GM12878 (cell line): ENCODE measurements at places on chromosomes 7 and 10. TPM values are rescaled to one million over a fixed set of nuclear protein-coding genes. Genes with fewer than 3 reads are reported as not detected.

DNA sequence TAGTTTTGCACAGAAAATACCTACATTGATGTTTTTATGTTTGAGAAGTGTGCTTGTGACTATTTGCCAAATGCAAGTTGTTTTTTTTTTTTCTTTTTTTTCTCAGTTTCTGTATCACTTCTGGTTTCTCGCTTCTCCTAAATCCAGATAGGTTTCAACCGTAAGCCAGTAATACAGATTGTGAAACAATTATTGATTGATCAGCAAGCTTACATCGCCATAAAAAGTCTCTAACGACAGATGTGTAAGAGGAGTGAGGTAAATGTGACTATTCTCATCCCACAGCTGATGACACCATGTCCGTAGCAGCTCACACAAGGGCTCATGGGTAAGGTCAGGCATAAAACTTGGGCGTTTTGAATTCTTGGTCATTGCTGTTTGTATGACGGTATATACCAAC lies 202.8 kb upstream of the AKR1E2 start:
- no peak for DNase-seq

GRCh38 chr10:63430091-63430998 lies 35.4 kb downstream of the JMJD1C start:
- DNase-seq: no peak

GRCh38 chr7:20113427-20114027 lies 103.7 kb downstream of the MACC1 start:
- DNase-seq: peak; percentile 65

Gene PTPRN2
- total RNA-seq: not detected in 2 replicates

GRCh38 chr7:34761206-34761605 lies 103.2 kb downstream of the NPSR1 start:
- no peak for DNase-seq

Gene LRMDA
- not detected in 2 replicates for total RNA-seq

Gene ORAI2
- total RNA-seq: 76.0 and 76.2 TPM in 2 replicates

Gene CALML5
- not detected in 2 replicates for total RNA-seq

Gene TRPV5
- not detected in 2 replicates for total RNA-seq

Gene CNTNAP2
- total RNA-seq: 0.08 TPM in 2 replicates

Gene ATG9B
- total RNA-seq: 0.36 and 0.48 TPM in 2 replicates

GRCh38 chr7:136947347-136947746 lies 78.9 kb downstream of the CHRM2 start:
- no peak for DNase-seq

- DNase-seq: no peak
These were observed 93.2 kb downstream of the ADK start for GRCh38 chr10:74244097-74244685.

Gene OPN1SW
- total RNA-seq: not detected in 2 replicates

GRCh38 chr7:44223362-44224079 lies 22.7 kb downstream of the YKT6 start:
- DNase-seq: no peak

DNA sequence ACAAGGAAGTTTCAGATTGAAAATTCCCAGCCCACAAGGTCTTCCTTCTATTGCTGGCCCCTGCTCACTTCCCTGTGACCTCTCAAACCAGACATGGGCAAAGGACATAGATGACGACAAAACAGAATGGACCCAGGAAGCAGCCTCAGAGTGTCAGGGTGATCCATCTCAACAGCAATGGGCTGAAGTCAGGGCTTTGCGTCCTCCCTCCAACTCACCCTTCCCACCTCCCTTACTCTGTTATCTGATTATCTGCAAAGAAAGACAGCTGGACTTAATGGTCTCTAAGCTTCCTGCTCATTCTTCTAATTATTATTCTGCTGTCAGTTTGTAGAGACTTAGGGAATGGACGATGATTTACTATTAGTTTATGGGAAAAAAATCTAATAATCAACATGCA lies 115.9 kb downstream of the PIP4K2A start:
- no peak for DNase-seq

Gene WEE2
- 0.24 TPM in 1 of 2 replicates, not detected in the other for total RNA-seq

Gene NKX1-2
- total RNA-seq: not detected in 2 replicates

GRCh38 chr7:87476179-87476557 lies 688 bp upstream of the ABCB4 start:
- DNase-seq: no peak

DNA sequence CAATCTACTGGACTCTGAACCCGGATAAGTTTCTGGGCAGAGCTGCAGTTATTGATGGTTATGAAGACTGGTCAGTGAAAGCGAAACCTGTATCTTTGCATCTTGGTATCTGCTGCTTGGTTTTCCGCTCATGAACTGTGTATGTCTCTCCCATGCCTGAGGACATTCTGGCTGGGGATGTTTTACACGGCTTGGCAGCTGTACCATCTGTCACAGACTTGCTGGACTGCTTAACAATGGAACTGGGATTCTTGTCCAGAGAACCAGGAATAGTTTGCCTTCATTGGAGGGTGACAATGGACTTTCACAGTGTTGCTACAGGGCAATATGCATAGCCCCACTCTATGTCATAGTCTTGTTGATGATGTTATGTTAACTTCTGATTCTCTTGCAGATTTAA lies 119.9 kb upstream of the TMEM106B start:
- no peak for DNase-seq

DNA sequence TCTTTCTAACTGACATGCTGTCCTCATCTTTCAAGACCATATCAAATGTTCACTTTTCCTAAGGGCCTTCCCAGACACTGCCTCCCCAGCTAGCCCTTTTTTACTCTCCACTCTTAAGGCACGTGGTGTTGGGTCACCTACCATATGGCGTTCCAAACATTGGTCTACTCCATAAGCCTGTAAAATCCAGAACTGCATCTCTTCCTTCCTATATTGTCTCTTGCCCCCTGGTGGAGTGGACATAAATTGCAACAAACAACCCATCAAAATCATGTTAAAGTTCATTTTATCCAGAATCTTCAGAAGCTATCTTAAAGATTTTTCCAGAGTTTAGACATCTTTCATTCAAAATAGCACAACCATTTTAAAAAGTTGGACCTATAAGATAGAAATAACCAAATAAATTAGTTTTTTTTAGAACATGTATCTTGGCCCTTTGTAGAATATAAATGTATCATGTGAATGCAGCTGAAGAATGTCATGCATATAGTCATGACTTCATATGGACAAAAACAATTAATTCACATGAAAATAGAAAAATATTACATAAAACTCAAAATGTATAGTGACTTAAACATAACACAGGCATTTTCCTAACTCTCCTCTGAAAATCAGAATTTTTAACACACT lies 180.6 kb upstream of the CHRM2 start:
- DNase-seq: no peak

DNA sequence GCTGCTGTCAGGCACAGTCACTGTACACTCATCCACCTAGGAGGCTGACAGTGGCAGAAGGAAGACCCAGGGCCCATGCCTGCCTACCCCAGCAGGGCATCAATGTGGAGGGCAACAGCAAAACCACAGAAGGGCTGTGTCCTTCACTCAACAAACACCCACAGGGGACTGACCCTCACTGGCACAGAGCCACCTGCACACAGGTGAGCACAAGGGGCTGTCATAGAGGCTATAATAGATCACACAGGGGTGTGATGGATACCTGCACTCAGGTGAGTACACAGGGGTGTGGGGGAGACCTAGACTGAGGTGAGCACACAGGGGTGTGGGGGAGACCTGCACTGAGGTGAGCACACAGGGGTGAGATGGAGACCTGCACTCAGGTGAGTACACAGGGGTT lies 132.8 kb upstream of the TCERG1L start:
- no peak for DNase-seq

GRCh38 chr7:22628112-22628511 lies 98.9 kb upstream of the IL6 start:
- DNase-seq: no peak

GRCh38 chr10:28624351-28624750 lies 53.0 kb upstream of the BAMBI start:
- DNase-seq: no peak

DNA sequence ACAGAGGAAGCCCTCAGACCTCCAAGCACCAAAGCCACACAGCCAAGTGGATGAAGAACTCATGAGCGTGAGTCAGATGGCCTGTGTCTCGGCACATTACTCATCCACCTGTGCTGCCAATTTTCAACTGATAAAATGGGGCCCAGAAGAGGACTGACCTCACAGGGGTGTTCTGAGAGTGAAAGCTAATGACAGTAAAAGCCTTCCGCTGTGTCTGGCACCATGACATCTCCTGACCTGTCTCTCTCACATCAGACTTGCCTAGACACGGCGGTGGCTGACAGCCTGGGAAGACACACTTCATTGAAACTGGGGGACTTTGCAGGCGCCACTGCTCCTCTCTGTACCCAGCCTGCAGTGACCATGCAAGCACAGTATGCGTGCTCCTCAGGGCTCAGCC lies 8.3 kb upstream of the SLC18A3 start:
- no peak for DNase-seq

DNA sequence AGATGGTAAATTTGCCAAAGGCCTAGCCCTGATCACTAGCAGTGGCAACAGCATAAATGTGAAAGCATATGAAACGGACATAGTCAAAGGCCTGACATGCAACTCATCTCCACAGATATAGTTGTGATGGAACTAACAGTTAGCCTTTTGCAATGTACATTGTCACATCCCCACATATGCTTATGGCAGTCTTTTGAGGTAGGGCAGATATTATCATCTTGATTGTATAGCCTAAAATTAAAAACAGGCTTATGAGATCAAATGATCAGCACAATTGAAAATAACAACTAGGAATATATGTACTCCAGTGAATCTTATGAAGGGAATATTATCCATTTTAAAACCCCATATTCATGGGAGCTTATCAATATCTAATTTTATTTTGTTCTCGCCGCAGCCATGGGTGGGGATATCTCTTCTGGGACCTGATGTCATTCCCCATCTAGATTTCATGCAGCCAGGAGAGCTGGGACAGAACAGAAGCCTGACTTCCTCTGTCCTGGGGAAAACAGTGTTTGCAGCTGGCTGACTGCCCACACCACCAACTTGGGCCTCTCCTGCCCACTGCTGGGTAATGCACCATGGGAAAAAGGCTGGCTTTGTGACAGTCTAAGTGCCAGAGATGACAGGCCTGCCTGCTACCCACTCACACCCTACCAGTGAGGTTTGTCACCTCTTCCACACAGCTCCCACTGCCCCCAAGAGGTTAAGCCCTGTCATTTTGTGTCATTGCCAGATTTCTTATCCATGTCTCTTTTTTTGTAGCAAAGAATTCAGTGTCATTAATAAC lies 180.2 kb upstream of the FZD1 start:
- DNase-seq: no peak

Gene AKR1C3
- 0.26 TPM in 1 of 2 replicates, not detected in the other for total RNA-seq

Gene KEL
- total RNA-seq: 0.28 and 1.7 TPM in 2 replicates

- DNase-seq: no peak
These were observed 86.0 kb downstream of the HIP1 start for GRCh38 chr7:75652788-75653187.

- no peak for DNase-seq
These were observed 19.5 kb upstream of the CSTF2T start for GRCh38 chr10:51718804-51719291.

DNA sequence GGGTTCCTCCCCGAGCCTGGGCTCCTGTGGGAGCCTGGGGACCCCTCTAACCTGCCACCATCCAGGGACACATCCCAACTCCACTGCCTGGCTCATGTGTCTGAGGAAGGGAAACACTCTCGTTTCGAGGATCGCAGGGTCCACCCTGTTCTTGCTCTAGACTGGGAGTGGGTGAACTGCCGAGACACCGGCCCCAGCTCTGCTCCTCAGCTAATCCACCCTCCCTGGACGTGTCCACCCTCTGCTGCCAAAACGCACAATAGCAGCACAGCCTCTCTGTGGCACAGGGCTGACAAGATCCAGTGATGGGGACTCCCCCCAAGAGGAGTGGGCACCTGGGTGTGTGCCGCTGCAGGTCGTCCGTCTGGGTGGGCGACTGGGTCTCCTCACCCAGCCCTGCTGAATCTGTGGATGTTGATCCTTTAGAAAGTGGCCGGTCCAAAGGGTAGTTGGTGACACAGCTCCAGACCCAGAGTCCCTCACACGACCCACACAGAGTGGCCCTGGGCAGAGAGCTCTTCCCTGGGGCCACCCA lies 65.2 kb upstream of the FAM20C start:
- DNase-seq: no peak

DNA sequence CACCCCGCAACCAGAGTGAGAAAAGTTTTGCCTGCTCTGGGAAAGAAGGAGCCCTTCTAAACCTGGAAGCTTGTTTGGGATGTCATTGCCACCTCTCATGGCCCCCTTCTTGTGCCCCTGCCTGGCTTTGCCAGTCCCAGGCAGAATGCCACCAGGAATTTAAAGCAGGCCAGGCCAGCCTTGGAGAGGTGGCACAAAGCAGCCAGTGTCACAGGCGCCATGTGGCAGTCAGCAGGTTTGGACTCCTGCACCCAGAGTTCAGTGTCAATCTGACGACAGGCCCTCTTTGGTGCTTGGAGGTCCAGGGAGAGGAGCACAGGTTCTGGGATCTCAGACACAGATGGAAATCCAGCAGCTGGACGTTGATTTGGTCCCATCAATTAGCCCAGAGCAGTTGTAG lies 12.7 kb downstream of the HK1 start:
- DNase-seq: no peak

DNA sequence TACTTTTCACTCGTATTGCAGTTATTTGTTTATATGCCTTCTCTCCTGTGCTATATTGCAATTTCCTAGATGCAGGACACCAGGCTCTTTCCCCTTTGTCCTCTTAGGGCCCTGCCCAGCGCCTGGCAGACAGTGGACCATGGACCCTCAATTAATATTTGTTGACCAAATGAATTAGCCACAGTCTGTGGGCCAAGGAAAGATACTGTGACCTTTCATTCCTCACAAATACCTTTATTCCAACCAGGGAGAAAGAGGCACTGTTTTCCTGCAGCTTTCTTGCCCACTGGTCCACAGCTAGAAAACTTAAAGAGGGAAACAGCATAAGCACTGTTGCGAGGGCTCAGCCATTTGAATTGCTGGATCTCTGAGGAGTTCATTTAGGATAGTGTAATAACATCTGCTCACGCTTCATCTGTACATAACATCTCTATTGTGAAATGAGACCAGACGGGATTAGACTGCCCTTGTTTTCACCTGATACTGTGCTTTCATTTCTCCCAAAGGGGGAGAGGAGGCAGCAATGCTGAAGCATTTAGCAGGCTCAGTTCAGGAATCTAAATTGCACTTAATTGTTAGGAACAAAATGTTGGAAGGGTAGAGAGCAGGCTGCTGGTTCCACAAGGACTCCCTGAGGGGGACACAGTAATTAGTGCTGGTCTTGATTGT lies 46.7 kb downstream of the TNS3 start:
- DNase-seq: no peak

- no peak for DNase-seq
These were observed 5.0 kb downstream of the ACTR1A start for GRCh38 chr10:102497545-102497944.
